SK-N-SH (cell line): ENCODE measurements at places on chromosomes 1 and 21.

DNA sequence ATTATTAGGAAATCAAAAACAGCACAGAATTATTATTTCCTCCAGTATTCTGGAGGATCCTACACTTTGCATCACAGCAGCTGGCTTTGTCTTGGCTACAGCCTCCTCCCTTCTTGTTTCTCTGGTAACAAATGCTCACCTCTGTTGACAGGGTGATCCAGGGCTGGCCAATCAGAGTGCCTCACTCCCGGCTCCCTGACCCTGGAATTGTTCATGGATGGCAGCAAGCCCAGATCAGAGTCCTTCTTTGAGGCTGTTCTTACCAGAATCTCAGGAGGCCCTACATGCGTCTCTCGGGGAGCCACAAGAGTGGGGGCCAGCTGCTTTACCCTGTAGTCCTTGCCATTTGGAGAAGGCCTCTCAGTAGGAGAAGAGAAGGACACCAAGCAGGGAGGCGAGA lies 48.4 kb upstream of the IGSF5 start:
- DNase-seq, result no peak

DNA sequence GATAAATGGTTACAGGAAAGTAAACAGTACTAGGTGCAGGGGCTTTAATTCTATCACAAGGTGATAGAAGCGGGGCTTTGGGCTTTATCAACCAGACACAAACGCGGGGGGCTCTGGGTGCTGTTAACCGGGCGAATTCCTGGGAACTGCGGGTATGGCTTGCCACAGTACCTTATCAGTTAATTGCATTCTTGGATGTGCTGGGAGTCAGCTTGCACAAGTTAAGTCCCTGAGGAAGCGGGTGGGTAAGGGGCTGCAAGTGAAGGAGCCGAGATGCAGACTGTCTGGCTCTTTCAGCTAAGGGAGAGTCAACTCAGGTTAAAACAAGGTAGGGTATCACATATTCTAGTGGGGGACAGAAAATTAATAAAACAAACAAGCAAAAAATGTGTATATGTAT lies 661 bp downstream of the GBP4 start:
- no peak for DNase-seq

DNA sequence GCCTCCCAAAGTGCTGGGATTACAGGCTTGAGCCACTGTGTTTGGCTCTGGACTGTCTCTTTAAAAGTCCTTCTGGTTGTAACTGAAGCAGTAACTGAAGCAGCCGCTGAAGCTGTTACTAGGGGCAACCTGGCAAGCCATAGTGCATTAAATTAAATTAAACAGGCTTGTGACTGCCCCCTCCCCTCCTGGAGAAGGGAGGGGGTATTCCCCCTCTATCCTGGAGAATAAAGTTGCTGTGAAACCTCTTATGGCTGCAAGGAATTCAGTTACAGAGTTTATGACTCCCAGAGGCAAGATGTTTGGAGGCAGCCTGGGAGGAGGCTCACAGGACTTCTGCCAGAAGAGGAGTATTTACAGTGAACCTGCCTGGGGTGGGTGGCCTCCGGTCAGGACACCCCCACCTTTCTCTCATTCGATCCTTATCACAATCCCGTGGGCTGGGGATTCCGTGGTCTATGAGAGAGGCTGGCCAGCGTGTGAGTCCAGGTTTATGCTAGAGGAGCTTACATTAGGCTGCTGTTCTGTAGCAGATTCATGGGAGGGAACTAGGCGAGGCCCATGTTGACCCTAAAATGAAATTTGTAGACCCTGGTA lies 8.3 kb downstream of the TTC22 start:
- DNase-seq, result peak; percentile 93

DNA sequence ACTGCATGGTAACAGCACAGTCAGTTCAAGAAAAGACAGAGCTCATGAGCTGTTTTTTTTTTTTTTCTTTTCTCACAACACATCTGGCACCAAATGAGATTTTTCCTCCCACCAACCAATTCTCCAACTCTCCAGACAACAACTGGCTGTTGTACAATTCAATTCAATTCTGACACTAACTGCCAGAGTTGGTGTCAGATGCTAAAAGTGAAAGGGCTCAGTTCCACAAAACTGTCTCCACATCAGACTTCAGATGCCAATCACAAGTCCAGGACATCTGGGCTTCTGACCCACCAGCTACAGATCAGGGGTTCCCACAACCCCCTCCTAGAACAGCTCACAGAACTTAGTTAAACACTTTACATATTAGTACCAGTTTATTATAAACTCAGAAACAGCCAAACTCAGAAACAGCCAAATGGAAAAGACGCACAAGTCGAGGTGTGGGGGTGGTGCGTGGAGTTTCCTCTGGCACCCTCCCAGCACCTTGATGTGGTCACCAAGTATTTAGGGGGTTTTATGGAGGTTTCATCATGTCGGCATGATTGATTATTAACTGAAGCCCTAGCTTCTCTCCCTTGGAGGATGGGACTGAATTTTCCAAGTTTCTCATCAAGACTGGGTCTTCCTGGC lies 39.2 kb upstream of the LRRC8D start:
- no peak for DNase-seq

DNA sequence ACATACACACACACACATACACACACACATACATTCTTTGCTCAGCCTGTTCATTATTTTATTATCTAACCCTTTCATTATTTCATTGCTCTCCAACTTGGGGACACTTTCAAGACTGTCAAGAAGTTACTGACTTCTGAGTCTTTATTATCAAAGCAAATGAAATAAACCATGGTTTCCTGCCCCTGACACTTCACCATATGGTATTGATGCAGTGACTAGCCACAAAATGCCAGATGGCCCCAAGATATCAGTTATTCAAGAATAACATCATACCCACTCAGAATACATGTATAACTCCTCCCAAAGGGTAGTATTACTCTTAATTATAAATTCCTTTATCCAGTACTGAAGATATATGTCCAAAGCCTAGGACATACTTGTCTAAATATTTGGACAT lies 197.3 kb downstream of the MRPL39 start:
- DNase-seq, result no peak

GRCh38 chr21:25422610-25423608 lies 184.4 kb downstream of the MRPL39 start:
- no peak for DNase-seq

- no peak for DNase-seq
Measured at GRCh38 chr1:94083681-94084080, 37.3 kb downstream of the ABCA4 start.

- DNase-seq, result no peak
Measured at GRCh38 chr1:154730986-154731489, 123.1 kb upstream of the ADAR start.

GRCh38 chr1:34276606-34277005 lies 99.9 kb downstream of the C1orf94 start:
- no peak for DNase-seq

DNA sequence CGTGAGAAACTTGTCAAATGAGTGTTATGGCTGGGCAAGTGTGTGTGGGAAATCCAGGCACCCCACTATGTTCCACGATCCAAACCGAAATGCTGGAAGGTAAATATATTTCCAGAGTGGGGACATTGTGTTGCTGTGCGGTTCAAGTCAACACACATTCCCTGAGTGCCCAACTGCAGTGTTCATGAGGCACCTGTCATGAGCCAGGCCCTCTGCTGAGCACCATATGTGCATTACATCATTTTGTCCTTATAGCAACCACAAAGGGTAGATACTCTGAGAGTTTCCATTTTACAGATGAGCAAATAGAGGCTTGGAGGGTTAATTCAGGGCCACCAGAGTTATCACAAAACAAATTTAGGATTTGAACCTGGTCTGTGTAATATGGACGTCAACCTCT lies 59.9 kb upstream of the SOD1 start:
- DNase-seq, result no peak

DNA sequence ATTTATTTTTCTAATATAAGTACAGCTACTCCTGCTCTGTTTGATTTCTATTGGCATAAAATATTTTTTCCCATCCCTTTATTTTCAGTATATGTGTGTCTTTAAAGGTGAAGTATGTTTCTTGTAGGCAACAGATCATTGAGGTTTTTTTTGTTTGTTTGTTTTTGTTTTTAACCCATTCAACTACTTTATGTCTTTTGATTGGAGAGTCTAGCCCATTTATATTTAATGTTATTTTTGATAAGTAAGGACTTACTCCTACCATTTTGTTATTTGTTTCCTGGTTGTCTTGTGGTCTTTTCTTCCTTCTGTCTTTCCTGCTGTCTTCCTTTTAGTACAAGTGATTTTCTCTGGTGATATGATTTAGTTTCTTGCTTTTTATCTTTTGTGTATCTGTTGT lies 285.1 kb upstream of the PROX1 start:
- DNase-seq, result no peak

GRCh38 chr1:174623324-174624035 lies 175.7 kb downstream of the GPR52 start:
- no peak for DNase-seq

DNA sequence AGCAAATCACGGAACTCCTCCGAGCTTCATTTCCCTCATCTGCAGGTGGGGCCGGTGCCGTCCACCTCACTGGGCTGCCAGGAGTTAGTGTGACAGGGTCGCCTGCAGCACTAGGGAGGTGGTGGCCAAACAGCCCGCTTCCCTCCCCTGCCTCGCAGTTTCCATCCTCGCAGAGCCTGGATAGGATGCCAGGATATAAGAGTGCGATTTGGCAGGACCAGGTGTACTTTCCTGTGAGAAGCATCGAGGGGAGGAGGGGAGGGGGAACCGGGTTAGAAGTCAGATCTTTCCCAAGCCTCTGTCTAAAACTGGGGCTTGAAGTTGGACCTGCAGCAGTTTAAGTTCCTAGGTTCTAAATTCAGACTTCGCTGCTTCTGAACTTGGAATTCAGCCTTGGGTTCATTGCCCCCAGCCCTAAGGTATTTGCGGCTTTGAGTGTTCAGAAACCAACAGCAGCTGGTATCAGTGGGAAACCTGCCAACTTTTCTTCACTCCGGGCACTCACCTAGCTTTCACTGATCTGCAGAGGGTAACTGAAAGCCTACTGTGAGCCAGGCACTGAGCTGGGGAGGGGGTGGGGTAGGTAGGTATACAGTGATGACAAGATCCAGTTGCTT lies 1.7 kb upstream of the JUN start:
- no peak for DNase-seq

DNA sequence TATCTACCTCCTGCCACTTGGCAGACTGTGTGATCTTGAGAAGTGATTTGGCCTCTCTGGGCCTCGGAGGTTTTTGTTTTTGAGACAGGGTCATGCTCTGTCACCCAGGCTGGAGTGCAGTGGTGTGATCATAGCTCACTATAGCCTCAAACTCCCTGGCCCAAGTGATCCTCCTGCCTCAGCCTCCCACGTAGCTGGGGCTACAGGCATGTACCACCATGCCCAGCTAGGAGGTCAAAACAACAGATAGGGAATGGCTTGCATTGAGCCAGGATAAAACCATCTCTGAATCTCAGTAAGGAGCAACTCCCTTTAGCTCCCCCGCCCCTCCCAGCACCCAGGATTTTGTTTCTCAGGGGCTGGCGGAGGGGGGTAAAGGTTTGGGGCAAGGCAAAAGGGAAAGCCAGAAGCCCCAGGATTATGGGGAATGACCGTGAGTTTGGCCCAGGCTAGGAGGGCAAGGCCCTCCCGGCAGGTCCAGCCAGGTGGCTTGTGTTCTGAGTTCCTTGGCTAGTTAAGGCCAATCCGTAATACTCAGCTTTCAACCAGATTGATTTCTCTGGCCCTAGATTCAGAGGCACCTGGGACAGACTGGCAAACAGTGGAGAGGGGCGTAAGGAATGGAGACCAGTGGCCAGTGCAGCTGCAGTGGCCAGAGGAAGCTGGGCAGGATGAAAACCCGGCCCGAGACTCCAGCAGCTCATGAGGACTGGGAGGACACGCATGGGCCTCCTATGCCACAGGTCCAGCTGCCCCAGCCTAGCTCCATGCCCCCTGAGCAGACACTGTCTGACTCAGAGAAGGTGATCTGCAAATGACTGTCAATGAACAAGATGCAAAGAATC lies 130.1 kb downstream of the DMRTB1 start:
- peak; percentile 39 for DNase-seq

DNA sequence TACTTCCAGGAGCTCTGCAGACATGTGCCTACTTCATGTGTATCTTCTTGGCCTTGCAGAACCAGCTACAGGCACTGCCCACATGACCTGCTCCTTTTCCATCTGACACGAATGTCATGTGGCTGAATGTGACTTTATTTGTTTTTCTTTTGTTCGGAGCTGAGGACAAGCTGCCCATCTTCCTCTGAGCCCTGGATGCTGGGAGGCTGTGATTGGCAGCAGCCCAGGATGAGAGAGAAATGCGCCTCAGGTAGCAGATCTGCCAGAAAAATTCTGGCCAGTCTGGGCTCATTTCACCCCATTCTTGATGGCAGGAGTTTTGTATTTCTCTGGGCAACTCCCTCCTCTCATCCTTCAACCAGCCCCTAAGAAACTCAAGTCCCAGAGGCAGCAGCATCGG lies 372.0 kb downstream of the RPS6KC1 start:
- no peak for DNase-seq

DNA sequence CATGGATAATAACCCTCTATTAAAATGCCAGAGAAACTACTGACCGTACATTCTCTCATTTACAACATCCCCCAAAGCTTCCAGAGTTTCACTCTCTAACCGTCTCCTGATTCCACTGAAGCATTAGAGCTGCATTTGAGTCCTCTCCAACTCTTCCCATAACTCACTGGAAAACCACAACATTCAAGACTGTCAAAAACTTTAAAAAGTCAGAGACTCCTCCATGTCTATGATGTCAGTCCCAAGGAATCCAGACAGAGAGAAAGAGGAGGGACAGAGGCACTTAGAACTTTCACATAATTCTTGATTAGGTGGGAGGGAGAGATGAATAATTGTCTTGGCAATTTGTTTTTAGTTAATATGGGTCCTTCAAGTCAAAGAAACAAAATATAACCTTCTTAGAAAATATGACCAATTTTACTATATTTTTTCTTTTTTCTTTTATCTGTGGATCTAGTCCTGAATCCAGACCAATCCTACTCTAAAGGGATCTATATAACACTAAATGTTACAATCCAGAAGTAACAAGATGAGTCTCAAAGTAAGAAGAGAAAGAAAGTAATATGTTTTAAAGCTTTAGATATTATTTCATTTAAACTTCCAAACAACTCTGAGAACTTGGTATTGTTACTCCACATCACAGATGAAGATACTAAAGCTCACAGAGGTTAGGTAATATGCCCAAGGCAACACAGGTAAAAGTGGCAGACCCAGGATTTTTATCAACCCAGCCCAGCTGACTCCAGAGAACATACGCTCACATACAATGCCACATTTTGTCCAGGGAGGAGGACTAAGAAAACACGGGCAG lies 23.8 kb downstream of the OTUD7B start:
- DNase-seq, result no peak

GRCh38 chr1:236904892-236905741 lies 99.1 kb downstream of the MT1HL1 start:
- no peak for DNase-seq

GRCh38 chr1:212040629-212041412 lies 5.3 kb downstream of the DTL start:
- no peak for DNase-seq

DNA sequence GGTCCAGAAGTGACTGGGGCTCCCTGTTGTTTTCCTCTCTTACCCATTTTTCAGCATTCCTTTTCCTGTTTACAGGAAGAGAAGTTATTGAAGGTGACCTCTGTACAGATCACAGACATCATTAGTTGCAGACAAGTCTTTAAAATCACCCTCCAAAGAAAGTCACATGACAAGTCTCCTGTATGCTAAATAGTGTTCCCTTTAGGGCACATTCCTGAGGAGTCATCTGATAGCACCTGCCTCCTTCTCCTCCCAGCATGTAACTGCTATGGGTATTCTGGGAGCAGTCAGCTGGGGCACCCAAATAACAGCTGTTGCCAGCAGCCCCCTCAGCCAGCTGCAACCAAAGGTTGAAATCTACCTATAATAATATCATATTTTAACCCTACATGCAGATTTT lies 200.6 kb downstream of the PTGER3 start:
- DNase-seq, result no peak
